Pulmonary artery endothelial cell (primary cell): ENCODE measurements at places on chromosomes 5 and 9.

- no peak for DNase-seq
Observed at GRCh38 chr5:62093976-62094375, 212.0 kb upstream of the KIF2A start.

DNA sequence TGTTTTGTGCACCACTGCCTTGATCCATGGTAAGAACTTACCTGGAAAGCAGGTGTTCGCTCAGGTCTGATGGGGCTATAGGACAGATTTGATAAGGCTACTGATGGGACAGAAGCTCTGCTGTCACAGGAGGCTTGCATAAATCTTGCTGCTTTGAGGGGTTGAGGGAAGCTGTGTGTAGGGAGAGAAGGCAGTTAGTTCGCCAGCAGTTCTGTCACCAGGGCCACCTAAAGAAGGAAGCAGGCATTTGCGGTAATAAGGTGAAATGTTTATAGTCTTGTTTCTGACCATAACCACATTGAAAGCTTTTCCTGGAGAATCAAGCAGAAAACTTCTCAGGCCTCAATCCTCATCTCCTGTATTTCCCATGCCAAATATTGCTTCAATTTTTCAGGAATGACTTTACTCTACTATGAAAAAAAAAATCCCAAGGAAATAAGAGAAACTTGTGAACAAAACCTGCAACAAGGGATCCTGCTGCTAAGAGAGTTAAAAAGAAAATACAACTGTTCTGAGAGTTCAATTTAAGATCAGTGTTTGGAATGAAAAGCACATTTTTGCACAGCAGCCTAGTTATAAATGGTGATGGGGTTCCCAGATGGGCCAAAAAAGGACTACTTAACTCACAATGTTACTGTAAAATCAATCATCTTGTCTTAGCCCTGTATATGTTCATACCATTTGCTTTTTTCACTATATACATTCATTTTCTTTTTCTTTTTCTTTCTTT lies 122.0 kb upstream of the RANBP3L start:
- no peak for DNase-seq

DNA sequence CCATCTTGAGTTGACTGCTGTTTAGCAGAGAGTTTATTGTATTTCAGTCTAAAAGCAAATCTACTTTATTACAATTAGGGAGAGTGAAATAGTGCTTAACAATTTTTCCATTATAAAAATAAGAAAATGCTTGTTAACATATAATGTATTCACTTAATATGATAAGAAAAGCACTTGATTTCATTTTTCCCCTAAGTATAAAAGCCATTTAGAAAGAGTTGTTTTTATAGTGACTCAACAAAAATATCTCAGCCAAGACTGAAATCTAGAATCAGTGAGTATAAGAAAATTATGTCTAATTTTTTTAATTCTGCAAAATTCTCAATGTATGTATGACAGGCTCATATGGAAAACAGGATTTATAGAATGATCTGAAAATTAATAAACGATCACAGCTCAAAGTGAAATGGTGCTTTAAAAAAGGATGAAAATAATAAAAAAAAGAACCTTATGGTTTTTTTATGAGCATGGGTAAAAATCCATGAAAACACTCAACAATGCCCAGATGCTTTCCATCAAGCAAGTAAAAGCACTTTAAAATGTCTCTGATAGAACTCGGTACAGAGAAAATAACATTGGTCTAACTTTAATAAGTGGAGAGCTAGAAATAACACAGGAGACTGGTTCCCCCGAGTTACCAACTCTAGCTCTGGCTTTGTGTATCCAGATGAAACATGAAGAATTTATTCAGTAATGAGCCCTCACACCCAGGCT lies 1057.8 kb upstream of the WWC1 start:
- no peak for DNase-seq

DNA sequence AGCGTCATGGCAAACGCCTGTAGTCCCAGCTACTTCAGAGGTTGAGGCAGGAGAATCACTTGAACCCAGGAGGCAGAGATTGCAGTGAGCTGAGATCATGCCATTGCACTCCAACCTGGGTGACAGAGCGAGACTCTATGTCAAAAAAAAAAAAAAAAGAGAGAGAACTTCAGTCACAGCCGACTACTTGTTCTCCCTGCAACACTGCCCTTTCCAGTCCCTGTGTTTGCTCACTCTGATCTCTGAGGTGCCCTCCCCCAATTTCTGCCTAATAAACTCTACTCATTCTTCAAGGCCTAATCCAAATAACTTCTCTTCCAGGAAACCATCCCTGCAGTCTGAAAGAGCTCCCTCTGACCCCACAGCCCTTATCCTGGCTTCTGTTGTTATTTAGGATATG lies 28.1 kb downstream of the GFRA3 start:
- DNase-seq, result no peak

- no peak for DNase-seq
Observed at GRCh38 chr9:726005-726404, 115.5 kb upstream of the DMRT1 start.

DNA sequence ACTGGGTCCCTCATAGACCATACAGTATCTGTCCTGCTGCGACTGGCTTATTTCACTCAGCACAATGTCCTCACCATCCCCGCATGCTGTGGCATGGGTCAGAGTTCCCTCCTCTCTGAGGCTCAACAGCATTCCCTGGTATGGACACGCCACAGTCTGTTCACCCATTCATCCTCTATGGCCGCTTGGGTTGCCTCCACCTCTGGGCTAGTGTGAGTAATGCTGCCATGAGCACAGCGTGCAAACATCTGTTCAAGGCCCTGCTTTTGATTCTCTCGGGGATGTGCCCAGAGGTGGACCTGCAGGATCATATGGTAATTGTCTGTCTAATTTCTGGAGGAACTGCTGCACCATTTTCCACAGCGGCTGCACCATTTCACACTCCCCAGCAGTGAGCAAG lies 5.5 kb upstream of the FBP2 start:
- no peak for DNase-seq

DNA sequence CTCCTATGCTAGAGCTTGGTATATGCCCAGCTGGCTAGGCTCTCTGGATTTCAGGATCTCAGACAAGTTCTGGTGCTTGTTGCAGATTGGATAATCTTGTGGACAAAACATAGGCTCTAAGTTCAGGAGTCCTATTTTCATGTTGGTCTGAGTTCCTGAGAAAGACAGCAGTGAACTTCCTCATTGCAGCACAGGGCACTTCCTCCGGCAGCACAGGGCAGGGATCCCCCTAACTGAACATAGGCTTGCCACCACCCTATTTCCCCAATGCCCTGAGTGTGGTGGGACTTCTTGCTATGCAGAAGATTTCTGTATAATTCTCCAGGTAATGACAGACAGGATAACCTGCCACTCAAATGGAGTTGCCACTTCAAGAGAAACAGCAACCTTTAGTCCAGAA lies 220.1 kb downstream of the PIK3R1 start:
- DNase-seq, result no peak

DNA sequence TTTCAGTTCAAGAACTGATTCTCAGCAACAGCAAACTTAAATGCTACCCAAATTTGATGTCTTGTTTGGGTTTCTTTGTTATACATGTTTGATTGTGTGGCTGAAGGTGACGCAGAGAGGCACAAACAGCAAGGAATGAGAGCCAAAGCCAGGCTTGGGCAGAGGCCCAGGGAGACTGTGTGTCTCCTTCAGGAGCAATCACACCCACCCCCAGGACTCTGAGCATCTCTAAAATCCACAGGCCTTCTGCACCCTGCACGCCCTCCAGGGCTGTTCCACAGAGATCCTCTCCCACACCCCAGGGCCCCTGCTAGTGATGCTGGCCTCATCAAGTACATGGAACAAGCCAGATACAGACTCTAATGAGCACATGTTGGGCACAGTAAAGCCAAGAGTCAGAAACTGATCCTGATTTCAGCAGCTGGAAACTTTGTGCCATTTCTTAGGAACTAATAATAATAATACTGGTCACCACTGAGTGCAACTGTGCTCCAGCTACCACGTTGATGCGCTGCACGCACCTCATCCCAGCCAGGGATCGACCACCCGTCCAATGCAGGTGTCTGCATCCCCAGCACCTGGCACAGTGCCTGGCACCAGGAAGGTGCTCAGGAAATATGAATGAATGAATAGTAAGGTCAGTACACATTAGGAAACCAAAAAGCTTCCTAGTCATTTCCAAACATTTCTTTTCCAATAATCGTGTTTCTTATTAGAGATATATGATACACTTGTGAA lies 54.6 kb upstream of the TCF7 start:
- DNase-seq, result no peak

GRCh38 chr5:126093041-126093440 lies 330.2 kb upstream of the GRAMD2B start:
- DNase-seq, result no peak

- no peak for DNase-seq
Observed at GRCh38 chr9:4222357-4222756, 77.5 kb downstream of the GLIS3 start.

DNA sequence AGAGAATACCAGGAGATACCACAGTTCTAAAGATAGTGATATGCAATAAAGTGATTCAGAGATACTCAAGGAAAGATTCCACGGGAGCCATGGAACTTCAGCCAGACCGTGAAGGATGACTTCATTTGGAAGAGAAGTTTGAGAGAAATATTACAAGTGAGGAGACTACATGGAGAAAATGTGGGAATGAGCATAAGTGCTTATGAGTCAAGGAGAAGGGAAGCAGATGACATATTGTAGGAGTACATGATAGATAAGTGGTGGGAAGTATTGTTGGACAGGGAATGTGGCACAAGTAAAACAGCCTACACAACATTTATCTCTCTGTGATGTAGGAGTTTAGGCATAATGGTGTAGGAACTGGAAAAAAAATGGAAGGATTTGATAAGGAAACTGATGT lies 122.1 kb upstream of the FBXL17 start:
- no peak for DNase-seq

- no peak for DNase-seq
Observed at GRCh38 chr5:111454198-111454622, 58.1 kb downstream of the STARD4 start.

DNA sequence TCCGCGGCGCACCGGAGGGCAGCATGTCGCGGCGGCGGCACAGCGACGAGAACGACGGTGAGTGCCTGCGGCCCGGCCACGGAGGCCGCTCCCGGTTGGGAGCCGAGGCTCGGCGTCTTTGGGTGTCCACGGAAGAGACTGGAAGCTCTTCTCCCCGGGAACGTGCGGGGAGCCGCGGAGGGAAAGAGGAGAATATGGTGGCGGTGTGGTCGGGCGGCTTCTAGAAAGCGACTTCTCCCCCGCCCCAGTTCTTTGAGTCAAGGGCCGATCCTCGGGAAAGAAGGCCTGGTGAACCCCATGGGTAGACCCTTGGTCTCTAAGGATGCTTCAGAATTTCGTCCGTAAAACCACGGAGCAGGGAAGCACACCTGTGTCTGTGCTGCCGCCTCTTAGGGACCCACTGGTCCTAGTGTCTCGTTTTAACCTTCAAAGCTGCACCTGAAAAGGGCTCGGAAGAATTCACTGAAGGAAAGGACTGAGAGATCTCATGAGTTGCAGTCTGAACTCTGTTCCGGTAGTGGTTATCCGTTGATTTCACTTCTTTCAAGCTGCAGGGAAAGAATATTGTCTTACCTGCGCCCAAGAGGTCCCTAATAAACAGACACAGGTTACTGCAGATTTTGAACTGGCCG lies 354 bp downstream of the NCBP1 start:
- no peak for DNase-seq
